Uterus (tissue), 4 donors: ENCODE measurements at places on chromosomes 7 and 10. TPM values are rescaled to one million over a fixed set of nuclear protein-coding genes. Genes with fewer than 3 reads are reported as not detected.
A peak's percentile ranks its signal among the peaks of the same experiment; 100 is the strongest.

The NPC1L1 gene
- not detected for total RNA-seq

The PLCE1 gene
- 14.1 TPM for total RNA-seq

The AGR2 gene
- not detected for total RNA-seq

The LRRD1 gene
- total RNA-seq = not detected

The GJD4 gene
- not detected for total RNA-seq

The OR2A12 gene
- not detected for total RNA-seq

The ACTR3C gene
- total RNA-seq = 8.6 TPM

The GATA3 gene
- total RNA-seq = 0.28 TPM

The CAPZA2 gene
- 192 TPM for total RNA-seq

The ASB4 gene
- total RNA-seq = 0.34 TPM

- no peaks in the 10 kb centered on the region for H3K36me3 ChIP-seq
- no peak overlapping the region for H3K4me3 ChIP-seq
- H3K27me3 ChIP-seq = no peaks in the 10 kb centered on the region
- no peak for DNase-seq
These were observed 90.3 kb upstream of the PARD3 start for GRCh38 chr10:34905200-34905927.

- no peaks in the 10 kb centered on the region for H3K36me3 ChIP-seq
- no peak overlapping the region for H3K27ac ChIP-seq
- no peaks in the 10 kb centered on the region for H3K27me3 ChIP-seq
- DNase-seq = no peak
- no peak overlapping the region for H3K4me3 ChIP-seq
These were observed 148.4 kb downstream of the RNF133 start for GRCh38 chr7:122550545-122550944.

GRCh38 chr10:32347363-32348022, 535 bp upstream of the EPC1 start:
- H3K36me3 ChIP-seq = no peaks in the 10 kb centered on the region
- peak overlapping the region; percentile 94 for H3K4me3 ChIP-seq
- DNase-seq = no peak
- H3K4me1 ChIP-seq = peaks cover 2% of the 10 kb centered on the region
- H3K27me3 ChIP-seq = no peaks in the 10 kb centered on the region
- H3K27ac ChIP-seq = peak overlapping the region; percentile 100

DNA sequence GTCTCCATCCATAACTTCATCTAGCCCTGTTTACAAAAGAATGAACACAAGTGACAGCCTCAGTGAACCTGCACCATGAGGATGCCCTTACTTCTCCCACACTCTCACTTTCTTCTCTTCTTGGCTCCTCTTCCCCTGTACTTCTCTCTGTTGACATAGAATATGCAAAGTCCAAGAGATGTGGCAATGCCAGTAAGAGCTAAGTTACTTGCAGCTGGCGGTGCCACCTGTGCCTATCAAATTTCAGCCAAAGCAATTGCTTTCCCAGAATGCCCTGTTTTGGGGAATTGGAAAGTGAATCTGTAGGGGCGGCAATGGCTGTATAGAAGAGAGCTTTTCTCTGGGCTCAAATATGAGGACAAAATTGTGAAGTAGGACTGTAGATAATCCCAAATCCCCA, 557.8 kb downstream of the AUTS2 start:
- DNase-seq = no peak
- no peaks in the 10 kb centered on the region for H3K4me1 ChIP-seq
- H3K4me3 ChIP-seq = no peak overlapping the region
- no peaks in the 10 kb centered on the region for H3K36me3 ChIP-seq

GRCh38 chr10:107206833-107207232, 42.3 kb upstream of the SORCS1 start:
- H3K4me1 ChIP-seq = no peaks in the 10 kb centered on the region
- H3K4me3 ChIP-seq = no peak overlapping the region
- H3K27me3 ChIP-seq = no peaks in the 10 kb centered on the region
- no peaks in the 10 kb centered on the region for H3K36me3 ChIP-seq
- DNase-seq = no peak

- no peaks in the 10 kb centered on the region for H3K4me1 ChIP-seq
- no peak overlapping the region for H3K27ac ChIP-seq
- DNase-seq = peak; percentile 39
- H3K27me3 ChIP-seq = no peaks in the 10 kb centered on the region
- no peak overlapping the region for H3K4me3 ChIP-seq
These were observed 209.7 kb upstream of the TMEM196 start for GRCh38 chr7:19982841-19983835.

GRCh38 chr10:92091965-92092364, 168.4 kb downstream of the BTAF1 start:
- no peaks in the 10 kb centered on the region for H3K4me1 ChIP-seq
- no peaks in the 10 kb centered on the region for H3K27me3 ChIP-seq
- H3K4me3 ChIP-seq = no peak overlapping the region
- H3K36me3 ChIP-seq = no peaks in the 10 kb centered on the region
- no peak overlapping the region for H3K27ac ChIP-seq

- H3K36me3 ChIP-seq = no peaks in the 10 kb centered on the region
- no peak for DNase-seq
- H3K27me3 ChIP-seq = no peaks in the 10 kb centered on the region
- H3K4me1 ChIP-seq = no peaks in the 10 kb centered on the region
These were observed 63.4 kb upstream of the POT1 start for GRCh38 chr7:124992851-124993562.

GRCh38 chr10:106866244-106866845, 298.2 kb downstream of the SORCS1 start:
- no peaks in the 10 kb centered on the region for H3K36me3 ChIP-seq
- no peaks in the 10 kb centered on the region for H3K4me1 ChIP-seq
- H3K4me3 ChIP-seq = no peak overlapping the region
- H3K27ac ChIP-seq = no peak overlapping the region

DNA sequence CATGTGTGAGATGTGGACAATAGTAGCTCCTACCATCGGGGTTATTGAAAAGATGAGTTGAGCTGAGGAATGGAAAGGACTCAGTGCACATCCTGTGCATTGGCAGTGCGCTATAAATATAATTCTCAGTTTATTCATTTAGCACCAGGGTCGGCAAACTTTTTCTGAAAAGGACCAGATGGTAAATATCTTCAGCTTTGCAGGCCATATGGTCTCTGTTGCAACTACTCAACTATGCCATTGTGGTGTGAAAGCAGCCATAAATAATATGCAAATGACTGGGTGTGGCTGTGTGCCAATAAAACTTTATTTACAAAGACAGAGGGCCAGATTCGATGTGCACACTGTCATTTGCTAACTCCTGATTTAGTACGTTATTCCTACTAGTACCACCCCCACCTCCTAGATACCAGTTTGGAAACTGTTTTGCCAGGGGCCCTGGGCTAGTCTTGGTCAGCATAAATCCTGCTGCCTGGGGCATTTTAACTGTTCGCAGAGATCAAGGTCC, 422.9 kb upstream of the MKI67 start:
- H3K27ac ChIP-seq = no peak overlapping the region
- no peaks in the 10 kb centered on the region for H3K27me3 ChIP-seq
- no peak overlapping the region for H3K4me3 ChIP-seq
- H3K4me1 ChIP-seq = no peaks in the 10 kb centered on the region

- peak; percentile 50 for DNase-seq
- no peaks in the 10 kb centered on the region for H3K36me3 ChIP-seq
- H3K27me3 ChIP-seq = no peaks in the 10 kb centered on the region
- no peak overlapping the region for H3K27ac ChIP-seq
- no peaks in the 10 kb centered on the region for H3K4me1 ChIP-seq
These were observed 80.7 kb upstream of the SEC61G start for GRCh38 chr7:54839575-54840213.

GRCh38 chr7:130734815-130735716, 1.1 kb upstream of the KLF14 start:
- H3K27ac ChIP-seq = no peak overlapping the region
- H3K4me3 ChIP-seq = peak overlapping the region; percentile 43
- no peak for DNase-seq
- H3K36me3 ChIP-seq = no peaks in the 10 kb centered on the region

- no peak overlapping the region for H3K4me3 ChIP-seq
- no peak for DNase-seq
- no peaks in the 10 kb centered on the region for H3K4me1 ChIP-seq
- H3K36me3 ChIP-seq = no peaks in the 10 kb centered on the region
These were observed 10.1 kb downstream of the FZD9 start for GRCh38 chr7:73443548-73444255.

DNA sequence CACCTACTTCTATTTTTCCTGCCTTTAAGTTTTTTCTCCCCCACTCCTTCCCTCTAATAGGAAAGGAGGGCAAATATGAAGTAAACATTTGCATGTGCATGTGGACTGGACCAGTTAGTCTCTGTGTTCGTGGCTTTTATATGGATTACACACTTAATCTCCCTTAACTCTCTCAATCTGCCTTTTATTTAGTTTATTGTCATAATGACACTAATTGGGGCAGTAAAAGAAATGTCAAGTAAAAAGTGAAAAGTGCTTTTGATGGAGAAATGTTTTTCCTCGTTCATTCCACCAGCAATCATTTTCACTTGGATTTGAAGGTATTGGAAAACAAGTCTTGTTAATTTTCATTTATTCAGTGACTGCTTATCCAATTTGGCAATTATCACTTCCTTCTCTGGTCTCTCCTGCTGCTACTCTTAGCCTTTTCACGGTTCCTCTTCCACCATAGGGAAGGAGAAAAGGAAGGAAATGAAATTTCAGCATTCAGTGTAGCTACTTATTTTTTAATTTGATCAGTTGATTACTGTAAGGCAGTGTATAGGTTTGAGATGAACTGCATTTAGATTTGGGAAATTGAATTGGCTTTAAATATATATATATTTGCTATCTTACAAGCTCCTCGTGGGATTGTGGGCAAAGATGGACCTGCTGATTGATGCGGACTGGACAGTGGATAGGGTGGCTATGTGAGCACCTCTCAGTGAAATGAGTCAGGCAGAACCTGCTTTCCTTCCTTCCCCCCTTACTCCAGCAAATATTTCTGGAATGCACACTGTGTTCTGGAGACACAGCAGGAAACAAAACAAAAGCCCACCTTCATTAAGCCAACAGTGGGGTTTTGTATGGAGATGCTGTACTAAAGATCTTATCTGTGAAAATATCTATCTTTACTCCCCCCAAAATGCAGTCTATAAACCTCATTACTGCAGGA, 77.5 kb downstream of the LRRC4 start:
- no peak for DNase-seq
- peak overlapping the region; percentile 68 for H3K27ac ChIP-seq
- H3K27me3 ChIP-seq = no peaks in the 10 kb centered on the region
- H3K4me3 ChIP-seq = no peak overlapping the region

- DNase-seq = no peak
- H3K4me3 ChIP-seq = no peak overlapping the region
- H3K36me3 ChIP-seq = no peaks in the 10 kb centered on the region
- H3K27ac ChIP-seq = no peak overlapping the region
- no peaks in the 10 kb centered on the region for H3K27me3 ChIP-seq
These were observed 201.7 kb upstream of the PRSS58 start for GRCh38 chr7:142459551-142459963.

- no peaks in the 10 kb centered on the region for H3K36me3 ChIP-seq
- H3K4me3 ChIP-seq = no peak overlapping the region
- H3K4me1 ChIP-seq = no peaks in the 10 kb centered on the region
- no peak overlapping the region for H3K27ac ChIP-seq
These were observed 23.6 kb upstream of the PDK4 start for GRCh38 chr7:95619921-95620320.

- no peak for DNase-seq
- H3K4me3 ChIP-seq = no peak overlapping the region
- peak overlapping the region; percentile 19 for H3K27ac ChIP-seq
These were observed 242.4 kb downstream of the KIAA1217 start for GRCh38 chr10:24451325-24451820.

GRCh38 chr10:78920011-78920410, 148.8 kb upstream of the ZMIZ1 start:
- DNase-seq = no peak
- H3K4me1 ChIP-seq = no peaks in the 10 kb centered on the region
- H3K27me3 ChIP-seq = no peaks in the 10 kb centered on the region
- H3K36me3 ChIP-seq = no peaks in the 10 kb centered on the region
- no peak overlapping the region for H3K27ac ChIP-seq

DNA sequence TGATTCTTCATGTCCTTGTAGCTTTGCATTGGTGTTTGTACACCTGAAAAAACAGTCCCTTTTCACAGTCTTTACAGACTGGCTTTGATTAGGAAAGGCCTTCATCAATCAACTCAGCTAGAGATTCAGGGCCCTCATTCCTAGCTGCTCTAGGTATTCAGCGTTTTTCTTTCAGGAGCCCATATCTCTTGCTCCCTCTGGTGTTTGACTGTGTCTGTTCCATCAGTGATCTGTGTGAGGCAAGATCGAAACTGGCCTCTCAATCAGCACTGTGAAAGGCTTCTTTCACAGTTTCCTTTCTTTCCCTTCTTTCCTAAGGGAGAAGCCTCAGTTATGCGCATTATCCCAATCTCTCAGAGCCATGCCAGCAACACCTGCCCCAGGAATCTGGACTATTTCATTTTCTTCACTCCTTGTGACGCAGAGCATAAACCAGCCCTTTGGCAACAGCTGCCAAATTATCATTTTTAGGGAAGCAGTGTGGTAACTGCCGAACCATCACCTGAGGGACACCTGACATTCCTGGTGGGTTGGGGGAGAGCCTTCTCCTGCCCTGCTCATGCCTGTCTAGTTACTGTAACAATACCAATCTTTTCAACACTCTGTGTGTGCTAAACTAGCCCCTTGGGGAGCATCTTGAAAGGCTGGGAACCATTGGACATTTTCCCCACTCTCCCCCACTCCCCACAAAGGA, 75.7 kb upstream of the CCDC71L start:
- H3K27me3 ChIP-seq = no peaks in the 10 kb centered on the region
- H3K27ac ChIP-seq = no peak overlapping the region
- DNase-seq = no peak
- H3K4me3 ChIP-seq = no peak overlapping the region

GRCh38 chr10:31098046-31098445, 66.4 kb upstream of the ZNF438 start:
- no peak overlapping the region for H3K4me3 ChIP-seq
- H3K27ac ChIP-seq = peak overlapping the region; percentile 69
- H3K27me3 ChIP-seq = no peaks in the 10 kb centered on the region
- DNase-seq = no peak
- H3K4me1 ChIP-seq = no peaks in the 10 kb centered on the region
- no peaks in the 10 kb centered on the region for H3K36me3 ChIP-seq

- no peaks in the 10 kb centered on the region for H3K4me1 ChIP-seq
- no peaks in the 10 kb centered on the region for H3K36me3 ChIP-seq
- no peak overlapping the region for H3K4me3 ChIP-seq
- no peak overlapping the region for H3K27ac ChIP-seq
- no peaks in the 10 kb centered on the region for H3K27me3 ChIP-seq
These were observed 25.0 kb downstream of the RBM28 start for GRCh38 chr7:128318691-128319090.

- no peak overlapping the region for H3K4me3 ChIP-seq
- H3K27me3 ChIP-seq = no peaks in the 10 kb centered on the region
- H3K27ac ChIP-seq = no peak overlapping the region
- no peaks in the 10 kb centered on the region for H3K4me1 ChIP-seq
- no peak for DNase-seq
- no peaks in the 10 kb centered on the region for H3K36me3 ChIP-seq
These were observed 50.4 kb upstream of the PLEKHA1 start for GRCh38 chr10:122323941-122324675.

GRCh38 chr7:87219545-87220025, at the start of gene TMEM243:
Gene TMEM243 (minus strand): TSS chr7:87219732. CDS start chr7:87219503, 229 bp downstream.
- H3K27me3 ChIP-seq = no peaks in the 10 kb centered on the region
- no peaks in the 10 kb centered on the region for H3K4me1 ChIP-seq
- peak within 1 kb of the TSS; percentile 68 for H3K4me3 ChIP-seq
- peak; percentile 73 for DNase-seq
- H3K36me3 ChIP-seq = no peaks in the 10 kb centered on the region
